NCI-H1694 treated with DMSO at 0.1 percent for 48 hours (cell line): ENCODE measurements at places on chromosomes 2 and 18.

- no peak for DNase-seq
These were observed 237.5 kb downstream of the TWIST2 start for GRCh38 chr2:239085201-239085992.

DNA sequence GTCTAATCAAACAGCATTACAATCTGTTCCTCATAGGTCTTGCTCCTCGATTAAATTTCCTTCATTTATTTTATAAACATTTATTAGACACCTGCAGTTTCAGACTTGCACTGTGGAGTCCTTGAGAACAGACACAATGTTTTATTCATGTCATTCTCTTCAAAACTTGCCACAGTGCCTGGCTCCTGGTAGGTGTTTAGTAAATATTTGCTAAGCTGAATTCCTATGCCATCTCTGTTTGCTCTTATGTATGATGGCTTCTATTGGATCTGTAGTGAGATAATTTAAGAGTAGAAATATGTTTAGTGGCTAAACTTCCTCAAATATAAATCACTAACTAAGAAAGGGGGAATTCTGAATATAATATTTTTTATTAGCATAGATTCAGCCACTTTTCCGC lies 61.4 kb downstream of the LRATD1 start:
- no peak for DNase-seq

GRCh38 chr2:27621524-27621923 lies 7.3 kb downstream of the CCDC121 start:
- no peak for DNase-seq

DNA sequence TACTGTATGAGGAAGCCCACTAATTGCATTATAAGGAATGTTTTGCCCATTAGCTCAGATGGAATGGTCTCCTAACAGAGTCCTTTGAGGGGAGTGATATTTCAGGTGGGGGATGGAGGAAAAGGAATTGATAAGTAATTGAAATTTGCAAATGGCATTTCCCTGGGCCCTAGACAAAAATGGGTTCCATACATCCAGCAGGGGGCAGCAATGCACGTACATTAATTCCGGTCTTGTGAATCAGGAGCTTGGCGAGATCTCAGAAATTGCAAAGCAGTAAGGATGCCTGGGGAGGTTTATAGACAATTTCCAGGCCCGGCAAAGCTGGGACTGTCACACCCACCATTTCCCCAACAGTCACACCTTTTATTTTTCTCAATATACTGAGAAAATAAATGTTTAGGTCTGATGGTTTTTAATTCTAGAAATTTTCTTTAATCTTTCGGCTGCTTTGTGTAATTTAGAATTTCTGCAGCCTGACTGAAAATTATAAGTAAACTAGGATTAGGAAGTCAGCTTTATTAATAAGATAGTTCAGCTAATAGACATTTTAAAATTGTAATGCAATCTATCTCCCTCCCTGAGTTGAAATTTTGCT lies 122.8 kb downstream of the LYPD1 start:
- DNase-seq, result peak; percentile 39

- DNase-seq, result no peak
These were observed 158.2 kb downstream of the L3MBTL4 start for GRCh38 chr18:6256521-6256920.

DNA sequence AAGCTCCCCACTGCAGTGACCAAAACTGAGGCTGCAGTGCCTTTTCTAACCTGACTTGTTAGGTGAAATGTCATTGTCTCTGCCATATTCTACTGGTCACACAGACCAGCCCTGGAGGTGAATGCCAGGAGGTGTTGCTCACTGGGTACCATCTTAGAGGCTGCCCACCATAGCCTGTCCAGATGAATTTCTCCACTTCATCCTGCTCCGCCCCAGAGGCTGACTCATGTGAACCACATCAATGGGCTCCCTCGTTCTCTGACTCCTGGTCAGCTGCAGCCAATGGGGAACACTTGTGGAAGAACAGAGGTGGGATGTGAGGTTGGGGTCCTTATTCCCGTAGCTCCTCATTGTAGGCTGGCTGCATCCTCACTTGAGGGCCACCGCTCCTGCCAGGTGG lies 3.4 kb upstream of the NARS1 start:
- DNase-seq, result no peak

- DNase-seq, result no peak
These were observed 1.8 kb upstream of the RAB31 start for GRCh38 chr18:9706081-9706935.

DNA sequence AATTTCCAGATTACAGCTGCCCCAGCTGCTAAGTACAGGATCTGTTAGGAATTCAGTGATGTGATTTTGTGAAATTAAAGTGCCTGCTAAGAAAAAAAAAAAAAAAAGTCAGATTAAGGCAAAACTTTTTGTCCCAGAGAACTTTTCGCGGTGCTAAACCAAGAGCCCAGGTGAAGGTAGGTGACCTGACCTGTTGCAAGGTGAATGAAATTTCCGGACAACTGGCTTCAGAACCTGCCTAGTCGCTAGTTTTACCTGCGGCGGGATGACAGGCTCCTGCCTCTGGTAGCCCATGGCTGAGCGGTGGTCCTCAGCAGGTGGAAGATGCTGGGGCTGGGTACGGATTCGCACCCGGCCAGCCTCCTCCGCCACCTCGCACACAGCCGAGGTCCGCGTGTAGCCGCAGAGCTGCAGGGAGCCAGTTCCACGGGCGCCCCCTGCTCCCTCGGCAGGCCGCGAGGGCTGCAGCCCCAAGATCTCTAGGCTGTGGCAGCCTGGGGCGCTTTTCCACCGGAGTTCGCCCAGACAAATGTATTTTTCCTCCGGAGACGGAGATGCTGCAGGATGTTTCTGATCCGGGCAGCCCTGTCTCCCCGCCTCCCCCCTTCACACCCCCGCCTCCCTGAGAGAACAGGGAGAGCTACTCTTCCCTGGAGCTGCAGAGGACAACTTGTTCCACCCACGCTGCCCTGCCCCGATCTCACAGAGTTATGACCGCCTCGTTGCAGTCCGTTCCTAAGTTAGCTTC lies at the start of gene SLC38A11:
Gene SLC38A11, minus strand, starts transcription at position 572 of the 748 bp plus-strand sequence. Its CDS starts 278 bp downstream, at position 294.
- DNase-seq, result no peak

DNA sequence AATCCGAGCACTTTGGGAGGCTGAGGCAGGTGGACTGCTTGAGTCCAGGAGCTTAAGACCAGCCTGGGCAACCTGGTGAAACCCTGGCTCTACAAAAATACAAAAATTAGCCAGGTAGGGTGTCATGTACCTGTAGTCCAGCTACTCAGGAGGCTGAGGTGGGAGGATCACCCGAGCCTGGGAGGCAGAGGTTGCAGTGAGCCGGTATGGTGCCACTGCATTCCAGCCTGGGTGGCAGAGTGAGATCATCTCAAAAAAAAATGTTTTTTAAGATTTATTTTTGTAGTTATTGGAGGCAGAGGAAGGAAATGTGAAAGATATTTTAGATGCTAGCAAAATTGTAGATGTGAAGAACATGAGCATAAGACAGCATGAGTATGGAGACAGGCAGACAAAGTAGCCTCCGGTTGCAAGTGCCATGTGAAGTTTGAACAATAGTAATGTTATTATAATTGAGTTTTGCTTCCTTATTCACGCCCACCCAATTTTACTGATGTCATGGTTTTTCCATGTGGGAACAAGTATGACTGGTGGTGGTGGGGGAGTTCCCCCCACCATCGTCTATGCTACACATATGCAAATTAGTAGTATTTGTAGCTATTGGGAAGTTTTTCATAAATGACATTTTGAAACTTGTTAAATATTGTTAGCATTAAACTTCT lies 18.0 kb downstream of the REL start:
- no peak for DNase-seq

DNA sequence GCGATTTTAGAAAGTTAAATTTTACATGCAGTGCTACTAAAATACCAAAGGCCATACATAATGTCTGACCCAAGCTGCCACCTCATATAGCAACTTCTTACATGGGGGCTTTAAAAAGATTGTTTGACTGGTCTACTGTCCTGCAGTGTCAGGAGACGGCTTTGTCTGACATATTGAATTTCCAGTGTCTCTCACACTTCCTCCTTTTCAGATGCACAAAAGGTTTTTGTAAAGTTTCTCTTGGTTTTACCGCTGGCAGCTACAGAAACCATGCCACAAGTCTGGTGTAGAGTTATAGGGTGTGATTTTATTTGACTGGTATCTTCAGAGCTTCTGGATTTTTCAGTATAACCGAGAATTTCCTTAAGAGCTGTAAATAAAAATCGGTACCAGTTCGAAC lies 1.1 kb upstream of the ASAP2 start:
- no peak for DNase-seq

DNA sequence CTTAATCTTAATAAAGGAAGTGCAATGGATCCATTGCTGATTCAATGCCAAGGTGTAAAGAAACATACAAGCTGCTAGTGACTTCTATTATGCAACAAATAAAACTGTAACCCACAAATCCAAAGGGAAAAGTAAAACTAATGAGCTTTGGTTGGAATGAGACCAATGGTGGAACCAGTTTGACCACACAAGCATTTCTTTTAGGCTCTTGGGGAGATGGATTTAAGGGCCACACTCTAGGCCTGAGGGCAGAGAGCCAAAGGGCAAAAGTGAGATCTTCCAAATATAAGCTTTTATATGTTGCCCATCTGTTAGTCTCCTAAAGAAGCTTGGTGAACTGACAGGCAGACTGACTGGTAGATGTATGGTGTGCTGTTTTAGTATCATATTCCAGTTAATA lies 41.5 kb upstream of the MMADHC start:
- DNase-seq, result no peak

GRCh38 chr2:169716938-169717690 lies 16.5 kb upstream of the KLHL23 start:
- DNase-seq, result no peak

DNA sequence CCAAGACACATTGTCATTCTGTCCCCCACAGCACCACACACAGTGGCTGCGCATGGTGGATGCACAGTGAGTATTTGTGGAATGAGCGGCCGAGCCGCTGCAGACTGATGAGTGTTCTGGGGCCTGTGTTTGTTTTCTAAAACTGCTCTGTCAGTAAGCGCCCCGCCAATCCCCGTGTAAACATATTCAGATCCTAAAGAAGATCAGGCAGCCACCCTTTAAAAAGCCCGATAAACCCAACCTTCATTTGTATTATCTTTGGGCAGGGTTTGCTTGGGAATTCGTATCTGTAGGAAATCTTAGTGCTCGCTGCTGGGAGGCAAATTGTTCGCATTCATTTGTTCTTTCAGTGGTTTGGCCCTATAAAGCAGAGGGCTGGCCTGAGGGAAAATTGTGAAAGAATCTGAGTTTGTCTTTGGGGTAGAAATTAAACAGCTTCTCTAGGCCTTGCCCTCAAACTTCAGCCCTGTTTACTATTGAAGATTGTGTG lies 68.6 kb downstream of the TGOLN2 start:
- DNase-seq, result no peak

GRCh38 chr2:8694737-8695136 lies 12.9 kb downstream of the ID2 start:
- no peak for DNase-seq

GRCh38 chr2:230961091-230961491 lies 34.8 kb upstream of the SPATA3 start:
- DNase-seq, result no peak

- DNase-seq, result no peak
These were observed 87.9 kb downstream of the MEIS1 start for GRCh38 chr2:66522611-66523376.

GRCh38 chr2:6089474-6089873 lies 397.3 kb downstream of the SOX11 start:
- no peak for DNase-seq

DNA sequence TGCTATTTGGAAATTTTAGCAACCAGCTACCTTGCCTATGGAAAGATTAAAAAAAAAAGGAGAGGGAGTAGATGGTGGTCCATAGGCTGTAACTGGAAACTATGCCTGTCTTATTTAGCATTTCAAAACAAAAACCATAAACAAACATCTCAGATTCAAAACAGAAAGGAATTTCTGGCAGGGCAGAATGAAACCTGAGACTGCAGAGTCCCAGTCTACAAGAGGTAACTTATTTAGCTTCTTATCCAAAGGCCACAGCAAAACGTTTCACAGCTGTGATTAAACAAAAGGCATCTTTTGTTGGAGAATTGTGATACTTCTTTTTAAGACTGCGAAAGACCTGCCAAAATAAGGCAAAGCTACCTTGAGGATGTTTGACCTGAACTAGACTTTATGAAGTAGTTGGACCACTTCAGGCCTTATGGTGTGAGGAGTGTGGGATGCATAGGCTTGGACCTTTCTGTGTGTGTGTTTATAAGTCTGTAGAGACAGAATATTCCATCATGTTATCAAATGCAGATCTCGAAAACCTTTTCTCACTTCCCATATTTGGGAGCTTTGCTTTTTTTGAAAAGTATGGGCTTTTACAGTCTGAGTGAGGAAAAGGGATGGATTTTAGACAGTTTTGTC lies 11.0 kb downstream of the CRIM1 start:
- no peak for DNase-seq

DNA sequence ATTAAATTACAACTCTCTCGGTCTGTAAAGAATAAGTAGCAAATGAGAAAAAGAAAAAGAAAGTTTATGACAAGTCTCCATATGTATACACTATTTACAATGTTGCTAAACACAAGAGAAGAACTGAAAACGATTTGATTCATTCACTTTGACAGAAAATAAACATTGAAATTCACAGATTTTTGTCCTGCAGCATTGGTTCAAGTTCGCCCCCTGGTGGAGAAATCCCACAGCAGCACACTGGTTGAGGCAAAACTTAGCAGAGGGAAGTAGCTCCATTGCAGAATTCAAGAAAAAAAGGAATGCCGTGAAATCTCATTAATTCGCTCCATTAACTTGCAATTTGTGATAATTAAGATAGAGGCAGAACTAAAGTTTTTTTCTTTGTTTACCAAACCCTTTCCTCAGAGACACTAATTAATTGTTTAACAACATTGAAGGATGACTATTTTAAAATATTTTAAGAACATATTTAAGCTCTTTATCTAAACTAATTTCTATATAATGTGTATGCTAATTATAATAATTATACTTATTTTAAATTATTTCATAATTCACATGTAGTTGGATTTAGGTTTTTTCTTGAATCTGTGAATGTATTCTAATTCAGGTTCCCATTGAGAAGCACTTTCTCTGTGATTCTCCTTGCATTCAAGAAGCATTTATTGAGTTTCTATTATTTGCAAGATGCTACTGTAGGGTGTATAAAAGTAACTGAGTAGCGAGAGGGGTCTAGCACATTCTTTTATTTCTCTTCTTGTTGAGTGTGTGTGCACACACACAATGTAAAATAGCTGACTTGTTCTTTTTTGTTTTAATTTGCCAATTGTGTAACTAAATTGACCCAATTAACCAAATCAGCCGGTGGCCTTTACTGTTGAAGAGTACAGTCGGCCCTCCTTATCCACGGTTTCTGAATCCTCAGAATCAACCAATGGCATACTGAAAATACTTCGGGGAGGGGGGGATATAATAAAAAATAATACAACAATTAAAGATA lies 74.1 kb downstream of the COL4A3 start:
- peak; percentile 47 for DNase-seq

- DNase-seq, result no peak
These were observed 117.6 kb upstream of the EML6 start for GRCh38 chr2:54605836-54606235.

GRCh38 chr2:132414081-132414480 lies 2.5 kb upstream of the GPR39 start:
- no peak for DNase-seq

- DNase-seq, result no peak
These were observed 2041.2 kb upstream of the PIK3C3 start for GRCh38 chr18:39913672-39914366.

- DNase-seq, result no peak
These were observed 297.1 kb downstream of the TMX3 start for GRCh38 chr18:68417826-68418225.
